ENCODE measurements at places on chromosomes 7 and 10. TPM values are rescaled to one million over a fixed set of nuclear protein-coding genes. Genes with fewer than 3 reads are reported as not detected.

Gene DNAH11
- total RNA-seq: 0.47 TPM

DNA sequence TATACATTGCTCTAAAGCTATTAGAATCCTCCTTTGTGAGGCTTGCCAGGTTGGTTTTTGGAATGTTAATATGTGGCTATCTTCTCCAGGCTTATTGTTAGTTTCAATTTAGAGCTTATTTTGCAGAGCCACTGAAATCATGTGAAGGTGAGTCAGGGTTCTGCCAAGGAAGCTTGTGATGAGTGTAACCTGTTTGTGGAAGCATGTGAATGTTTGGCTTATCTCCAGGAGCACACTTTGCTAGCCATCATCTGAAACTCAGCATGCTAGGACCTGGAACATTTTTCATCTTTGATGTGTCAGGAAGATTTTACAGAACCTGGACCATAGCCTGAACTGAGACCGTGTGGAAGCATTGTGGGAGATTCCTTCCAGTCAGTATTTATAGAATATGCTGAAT is 197.3 kb downstream of the PPP1R9A start:
- no peak for DNase-seq

DNA sequence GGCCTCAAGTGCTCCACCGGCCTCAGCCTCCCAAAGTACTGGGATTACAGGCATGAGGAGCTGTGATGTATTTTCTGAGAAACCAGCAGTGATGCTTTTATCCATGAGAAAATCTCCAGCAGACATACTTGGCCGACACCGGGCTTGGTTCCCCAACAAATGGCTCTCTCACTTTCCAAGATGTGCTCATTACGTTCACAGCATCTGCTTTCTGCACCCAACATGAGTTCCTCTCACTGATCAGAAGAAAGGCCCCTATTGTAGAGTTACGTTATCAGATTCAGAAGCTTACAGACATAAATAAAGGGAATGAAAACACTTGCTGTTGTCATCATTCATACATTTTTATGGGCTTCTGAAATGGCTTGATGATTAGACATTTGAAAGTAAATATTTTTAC is 95.0 kb downstream of the CALD1 start:
- no peak for DNase-seq

DNA sequence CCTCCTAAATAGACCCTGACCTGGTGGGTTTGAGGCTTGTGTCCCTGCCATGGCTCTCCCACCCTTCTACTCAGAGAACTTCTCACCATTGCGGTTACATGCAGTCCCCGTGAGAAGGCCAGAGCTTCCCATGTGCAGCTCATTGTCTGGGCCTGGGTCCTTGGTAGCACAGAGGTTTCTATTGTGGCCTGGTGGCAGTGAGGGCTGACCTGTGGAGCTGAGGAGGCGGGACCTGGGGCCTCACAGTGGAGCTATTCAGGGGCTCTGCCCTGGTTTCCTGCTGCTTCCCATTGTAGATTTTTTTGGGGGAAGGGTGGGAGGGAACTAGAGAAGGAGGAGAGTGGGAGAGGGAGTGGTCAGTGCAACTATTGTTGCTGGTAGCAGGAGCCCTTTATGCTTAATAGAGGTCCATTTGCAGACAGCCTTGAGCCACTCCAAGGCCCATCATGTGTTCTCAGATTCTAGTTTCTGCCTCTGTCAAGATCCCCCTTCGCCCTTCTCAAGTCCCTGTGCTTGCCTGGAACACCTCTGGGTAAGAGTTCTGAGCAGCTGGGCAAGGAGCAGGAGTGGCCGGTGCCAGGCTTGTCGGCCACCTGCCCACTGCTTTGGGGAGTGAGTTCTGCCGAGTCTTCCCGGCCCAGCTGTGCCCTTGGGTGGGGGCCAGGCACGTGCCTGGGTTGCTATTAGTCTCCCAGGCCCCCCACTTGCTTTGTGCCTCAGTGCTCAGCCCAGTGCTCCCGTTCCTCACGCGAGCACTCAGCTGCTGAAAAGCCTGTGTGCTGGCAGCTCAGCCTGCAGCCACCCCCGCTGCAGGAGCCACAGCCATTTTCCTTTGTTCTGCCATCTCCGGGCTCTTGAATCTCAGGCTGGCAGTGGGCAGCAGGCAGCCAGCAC is 10.7 kb downstream of the TSPAN14 start:
- no peak for DNase-seq

Gene GSTO2
- 19.7 TPM for total RNA-seq

Gene HOXA9
- 27.9 TPM for total RNA-seq

DNA sequence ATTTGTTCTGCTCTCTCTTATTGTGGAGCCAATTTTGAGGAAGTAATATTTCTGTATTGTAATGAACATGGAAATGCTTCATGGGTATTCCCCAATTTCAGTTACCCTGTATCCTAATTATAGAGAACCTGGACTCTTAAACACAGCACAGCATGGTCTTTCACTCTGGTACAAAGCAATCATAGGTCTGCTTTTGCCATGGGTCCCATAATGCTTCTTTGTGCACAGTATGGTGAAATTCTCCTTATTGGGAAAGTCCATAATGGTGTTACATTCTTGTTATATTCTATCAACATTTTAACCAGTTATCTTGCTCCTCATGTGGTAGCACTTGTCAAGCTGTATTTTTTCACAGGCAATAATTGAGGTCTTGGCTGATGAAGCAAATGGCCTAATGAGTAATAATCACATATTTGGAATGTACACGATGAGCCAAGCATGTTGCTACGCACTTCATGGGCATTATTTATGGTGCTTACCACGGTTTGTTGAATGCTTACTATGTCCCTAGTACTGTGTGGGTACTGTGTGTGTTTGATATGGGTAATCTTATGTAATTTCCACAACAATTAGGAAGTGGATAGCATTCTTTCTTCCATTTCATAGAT is 42.9 kb downstream of the PRKG1 start:
- no peak for DNase-seq

- DNase-seq: peak; percentile 53
Measured at GRCh38 chr7:43639858-43640491, 57.1 kb downstream of the STK17A start.

DNA sequence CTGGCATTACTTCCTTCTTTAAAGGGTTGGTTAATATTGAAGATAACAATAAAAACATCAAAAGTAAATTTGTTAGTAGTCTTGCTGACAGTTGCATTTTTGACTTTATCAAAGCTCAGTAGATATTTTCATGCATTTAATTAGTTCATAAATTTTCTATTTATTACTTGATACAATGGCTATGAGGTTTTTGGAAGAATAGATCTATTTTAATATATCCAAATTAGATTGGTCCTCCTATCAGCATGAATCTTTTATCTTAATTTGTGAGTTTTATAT is 16.4 kb downstream of the COL1A2 start:
- no peak for DNase-seq

DNA sequence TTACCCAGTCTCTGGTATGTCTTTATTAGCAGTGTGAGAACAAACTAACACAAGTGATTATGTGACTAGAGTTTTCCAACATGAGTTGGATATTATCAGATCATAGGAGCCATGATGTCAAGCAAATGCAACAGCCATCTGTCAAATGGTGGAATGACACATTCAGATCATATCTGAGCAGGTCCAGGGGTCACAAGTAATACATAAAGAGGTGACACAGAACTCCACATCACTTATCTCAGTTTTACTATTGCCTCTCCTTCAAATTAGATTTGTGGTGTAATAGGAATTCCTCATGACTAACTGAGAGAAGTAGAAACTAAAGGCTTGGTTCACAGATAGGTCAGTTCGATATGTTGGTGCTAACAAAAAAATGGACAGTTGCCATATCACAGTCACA is 12.2 kb upstream of the SAMD9L start:
- DNase-seq: no peak

DNA sequence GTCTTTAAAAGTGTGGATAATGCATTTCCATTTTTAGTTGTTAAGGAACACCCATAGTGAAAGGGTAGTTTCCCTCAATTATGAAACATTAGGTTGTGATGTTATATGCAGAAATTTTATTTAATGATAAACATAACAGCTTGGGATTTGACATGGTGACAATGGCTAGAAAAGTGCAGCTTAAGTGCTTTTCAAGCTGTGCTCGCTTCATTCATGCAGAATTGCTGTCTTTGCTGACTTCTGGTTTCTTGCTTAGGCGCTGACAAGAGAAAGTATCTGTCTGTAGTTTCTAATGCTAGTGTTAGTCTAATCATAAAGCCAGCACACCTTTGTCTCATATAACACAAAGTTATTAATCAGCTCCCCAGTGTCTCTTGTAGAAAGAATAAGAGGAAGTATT is 170.0 kb downstream of the ARL5B start:
- DNase-seq: no peak

Gene SPDYE2B
- not detected for total RNA-seq

- no peak for DNase-seq
Measured at GRCh38 chr7:86448856-86449255, 194.9 kb upstream of the GRM3 start.

- DNase-seq: no peak
Measured at GRCh38 chr10:46232666-46233065, 54.1 kb upstream of the ANTXRL start.

Gene SCIN
- 25.1 TPM for total RNA-seq

- DNase-seq: peak; percentile 81
Measured at GRCh38 chr7:47179812-47180515, 401.9 kb downstream of the TNS3 start.

DNA sequence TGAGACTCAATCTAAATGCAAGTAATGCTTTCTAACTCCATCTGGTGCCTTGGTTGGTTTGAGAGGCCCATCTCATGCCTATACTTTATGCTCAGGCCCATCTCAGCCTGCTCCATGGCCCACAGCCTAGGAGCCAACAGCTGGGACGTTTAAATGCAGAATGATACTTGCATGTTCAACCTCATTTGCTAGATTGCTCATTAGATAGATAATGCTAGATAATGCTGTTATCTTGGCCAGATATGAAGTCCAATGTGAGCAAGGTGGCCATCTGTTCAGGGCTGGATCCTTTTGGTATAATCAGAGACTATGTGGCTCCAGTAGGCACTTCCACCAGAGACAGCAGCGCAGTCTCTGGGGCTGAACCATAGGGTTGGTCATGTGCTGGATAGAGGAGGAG is 321.6 kb upstream of the PHYHIPL start:
- DNase-seq: no peak

- no peak for DNase-seq
Measured at GRCh38 chr7:108321359-108321758, 134.9 kb downstream of the NRCAM start.

DNA sequence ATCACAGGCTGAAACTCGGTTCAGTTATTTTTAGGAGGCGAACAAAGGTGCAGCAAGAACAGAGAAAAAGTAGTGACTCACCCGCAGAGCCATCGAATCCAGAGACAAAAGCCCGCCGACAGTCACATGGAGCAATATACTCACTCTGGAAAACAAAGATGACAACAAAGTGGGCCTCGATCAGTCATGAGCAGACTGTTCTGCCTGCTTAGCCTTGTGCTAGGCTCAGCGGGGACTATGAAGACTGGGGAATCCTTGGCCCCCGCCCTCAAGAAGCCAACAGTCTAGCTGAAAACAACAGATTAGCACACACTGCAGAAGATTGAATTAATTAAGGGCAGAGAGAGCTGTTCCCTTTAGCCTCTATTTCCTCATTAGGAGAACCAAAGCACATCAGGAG is 30.4 kb downstream of the XPNPEP1 start:
- no peak for DNase-seq

Gene IDI2
- total RNA-seq: not detected
